SK-N-SH (cell line): ENCODE measurements at places on chromosomes 16 and 17.
A peak's percentile ranks its signal among the peaks of the same experiment; 100 is the strongest.

GRCh38 chr16:72210555-72210954, 38.6 kb upstream of the PMFBP1 start:
- no peak overlapping the region for H3K4me3 ChIP-seq
- H3K36me3 ChIP-seq = no peaks in the 10 kb centered on the region
- no peak for DNase-seq
- no peaks in the 10 kb centered on the region for H3K4me1 ChIP-seq
- H3K27ac ChIP-seq = peak overlapping the region; percentile 77

- H3K36me3 ChIP-seq = no peaks in the 10 kb centered on the region
- H3K27ac ChIP-seq = no peak overlapping the region
- DNase-seq = no peak
- no peak overlapping the region for H3K4me3 ChIP-seq
Measured at GRCh38 chr17:77370586-77370985, 229.8 kb downstream of the SEC14L1 start.

- peaks cover 8% of the 10 kb centered on the region for H3K36me3 ChIP-seq
- H3K27me3 ChIP-seq = no peaks in the 10 kb centered on the region
- peaks cover 22% of the 10 kb centered on the region; the same call in 1 of the 2 replicates for H3K4me1 ChIP-seq
- peak overlapping the region; percentile 54; the same call in 1 of the 2 replicates for H3K27ac ChIP-seq
Measured at GRCh38 chr16:29825145-29826044, 5.1 kb downstream of the MVP start.

- peaks cover 3% of the 10 kb centered on the region; the same call in 1 of the 2 replicates for H3K36me3 ChIP-seq
- no peaks in the 10 kb centered on the region for H3K27me3 ChIP-seq
- no peak for DNase-seq
- H3K4me1 ChIP-seq = peaks cover 17% of the 10 kb centered on the region
- H3K27ac ChIP-seq = peak overlapping the region; percentile 71
- H3K4me3 ChIP-seq = no peak overlapping the region
Measured at GRCh38 chr16:66927918-66928649, 2.7 kb upstream of the RRAD start.

DNA sequence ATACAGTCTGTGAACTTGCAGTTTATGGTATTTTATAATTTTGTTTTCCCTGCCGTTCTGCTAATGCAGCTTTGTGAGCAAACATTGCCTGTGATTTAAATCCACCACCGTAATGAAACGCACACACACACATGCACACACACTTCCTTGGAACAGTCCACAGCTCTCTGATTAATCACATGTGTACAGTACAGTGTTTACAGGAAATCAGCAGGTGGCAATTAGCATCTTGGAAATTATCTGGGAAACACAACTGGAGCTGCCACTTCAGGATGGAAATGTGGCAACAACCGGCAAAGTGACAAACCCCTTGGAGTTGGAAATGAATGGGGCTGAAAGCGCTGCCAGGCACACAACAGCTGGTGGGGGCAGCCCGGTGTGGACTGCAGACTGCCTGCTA, 12.9 kb upstream of the ZKSCAN2 start:
- H3K27me3 ChIP-seq = no peaks in the 10 kb centered on the region
- DNase-seq = no peak
- no peaks in the 10 kb centered on the region for H3K36me3 ChIP-seq

- H3K4me3 ChIP-seq = no peak overlapping the region
- peaks cover 10% of the 10 kb centered on the region; the same call in 1 of the 2 replicates for H3K27me3 ChIP-seq
- no peaks in the 10 kb centered on the region for H3K36me3 ChIP-seq
- no peak for DNase-seq
- no peaks in the 10 kb centered on the region for H3K4me1 ChIP-seq
- no peak overlapping the region for H3K27ac ChIP-seq
Measured at GRCh38 chr16:27813591-27813990, 249.9 kb downstream of the GSG1L start.

- no peak overlapping the region for H3K4me3 ChIP-seq
- peak; percentile 69 for DNase-seq
- H3K27me3 ChIP-seq = no peaks in the 10 kb centered on the region
- H3K36me3 ChIP-seq = no peaks in the 10 kb centered on the region
- H3K4me1 ChIP-seq = no peaks in the 10 kb centered on the region
Measured at GRCh38 chr17:39069114-39069756, 82.2 kb downstream of the PLXDC1 start.

DNA sequence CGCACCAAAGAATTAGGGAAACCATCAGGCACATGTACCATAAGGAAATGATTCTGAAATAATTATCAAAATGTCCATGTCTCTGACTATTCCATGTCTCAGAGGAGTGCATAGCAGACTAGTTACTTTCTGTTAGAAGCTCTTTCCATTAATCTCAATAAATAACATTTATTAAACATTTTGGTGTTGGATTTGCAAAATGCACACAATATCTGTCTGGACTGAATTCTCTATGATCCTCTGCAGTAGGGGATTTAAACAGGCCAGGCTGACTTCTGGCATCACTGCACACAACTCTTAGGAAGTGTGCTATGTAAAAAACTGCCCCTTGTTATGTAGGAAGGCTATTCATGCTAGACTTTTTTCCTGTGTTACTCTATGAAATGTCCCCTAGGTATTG, 283.3 kb upstream of the CDH5 start:
- H3K4me3 ChIP-seq = no peak overlapping the region
- no peaks in the 10 kb centered on the region for H3K27me3 ChIP-seq
- H3K4me1 ChIP-seq = peaks cover 4% of the 10 kb centered on the region
- H3K27ac ChIP-seq = no peak overlapping the region
- no peak for DNase-seq

DNA sequence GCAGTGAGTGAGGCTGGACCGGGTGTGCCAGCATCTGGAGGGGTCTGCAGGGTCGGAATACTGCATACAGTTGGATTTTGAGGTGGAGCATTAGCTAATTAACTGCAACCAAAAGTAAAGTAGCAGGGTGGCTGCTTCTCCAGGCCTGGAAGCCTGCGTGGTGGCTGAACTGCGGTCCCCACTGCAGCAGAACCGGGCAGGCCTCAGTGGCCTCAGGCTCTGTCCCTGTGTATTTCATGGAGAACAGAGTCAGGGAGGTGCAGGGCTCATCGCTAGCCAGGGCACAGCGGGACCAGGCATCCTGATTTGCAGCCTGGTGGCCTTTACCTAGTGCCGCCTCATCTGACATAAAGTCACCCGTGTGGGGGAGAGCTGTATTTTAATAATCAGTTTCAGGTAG, 131.9 kb downstream of the RPTOR start:
- no peak overlapping the region for H3K4me3 ChIP-seq
- H3K4me1 ChIP-seq = no peaks in the 10 kb centered on the region
- no peak for DNase-seq

DNA sequence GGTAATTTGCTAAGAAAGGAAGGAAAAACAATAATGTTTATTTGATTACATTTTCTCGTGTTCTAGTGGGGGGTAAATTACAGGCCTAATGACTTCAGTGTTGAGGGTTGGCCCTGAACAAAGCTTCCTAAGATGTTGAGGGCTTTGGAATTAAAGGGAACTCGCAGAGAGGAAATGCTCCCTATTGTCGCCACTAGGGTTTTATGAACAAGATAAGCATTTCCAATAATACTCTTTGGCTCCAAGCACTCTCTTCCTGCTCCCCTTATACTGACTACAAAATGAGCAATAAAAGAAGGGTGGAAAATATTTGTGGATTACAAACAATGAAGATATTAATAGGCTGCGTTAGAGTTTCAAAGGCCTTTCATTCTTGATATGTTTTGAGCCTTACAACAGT, 363.6 kb downstream of the HS3ST3B1 start:
- no peaks in the 10 kb centered on the region for H3K36me3 ChIP-seq
- no peak overlapping the region for H3K27ac ChIP-seq
- peaks cover 12% of the 10 kb centered on the region; the same call in 1 of the 2 replicates for H3K27me3 ChIP-seq
- H3K4me1 ChIP-seq = no peaks in the 10 kb centered on the region

DNA sequence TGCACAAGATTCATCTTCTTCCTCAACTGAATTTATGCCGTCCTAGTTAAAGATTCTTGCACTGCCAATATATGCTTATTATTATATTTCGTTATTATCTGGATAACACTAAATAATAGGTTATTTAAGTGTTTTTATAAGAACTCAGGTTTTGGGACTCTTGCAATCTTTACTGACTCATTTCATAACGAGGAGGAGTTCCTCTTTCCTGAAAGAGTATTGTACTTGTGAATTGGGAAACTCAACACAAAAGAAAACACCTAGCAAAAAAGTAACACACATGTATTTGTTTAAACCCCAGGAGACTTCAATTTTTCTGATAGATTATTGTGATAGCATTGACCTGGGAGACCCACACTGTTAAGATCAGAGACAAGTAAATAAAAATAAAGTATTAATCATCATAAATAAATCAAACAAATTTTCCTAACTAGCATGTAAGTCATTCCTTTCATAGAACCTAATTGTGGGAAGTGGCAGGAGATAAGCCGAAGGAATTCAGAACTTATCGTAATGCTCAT, 505.8 kb downstream of the KCNJ2 start:
- no peaks in the 10 kb centered on the region for H3K27me3 ChIP-seq
- no peak overlapping the region for H3K27ac ChIP-seq
- peaks cover 15% of the 10 kb centered on the region for H3K4me1 ChIP-seq
- DNase-seq = no peak

DNA sequence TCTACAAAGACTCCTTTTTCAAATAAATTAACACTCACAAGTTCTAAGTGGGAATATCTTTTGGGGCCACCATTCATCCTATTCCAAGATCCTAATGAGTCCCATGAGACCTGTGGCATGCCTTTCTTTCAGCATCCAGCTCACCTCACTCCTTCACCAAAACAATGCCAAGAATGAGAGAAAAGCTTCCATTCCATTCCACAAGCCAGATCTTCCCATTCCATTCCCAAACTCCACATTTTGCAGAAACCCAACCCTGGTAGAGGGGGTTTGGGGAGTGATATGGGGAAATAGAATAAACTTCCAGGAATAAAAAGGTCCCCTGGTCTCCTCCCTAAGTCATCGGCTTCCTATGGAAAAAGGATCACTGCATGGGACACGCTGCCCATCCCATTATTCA, 392.2 kb downstream of the NPIPA8 start:
- no peak for DNase-seq
- H3K36me3 ChIP-seq = no peaks in the 10 kb centered on the region
- no peak overlapping the region for H3K4me3 ChIP-seq
- no peak overlapping the region for H3K27ac ChIP-seq
- H3K27me3 ChIP-seq = no peaks in the 10 kb centered on the region

GRCh38 chr16:49484451-49484849, 110.8 kb downstream of the C16orf78 start:
- H3K27ac ChIP-seq = no peak overlapping the region
- H3K36me3 ChIP-seq = no peaks in the 10 kb centered on the region
- no peaks in the 10 kb centered on the region for H3K27me3 ChIP-seq
- DNase-seq = peak; percentile 95
- H3K4me3 ChIP-seq = no peak overlapping the region

DNA sequence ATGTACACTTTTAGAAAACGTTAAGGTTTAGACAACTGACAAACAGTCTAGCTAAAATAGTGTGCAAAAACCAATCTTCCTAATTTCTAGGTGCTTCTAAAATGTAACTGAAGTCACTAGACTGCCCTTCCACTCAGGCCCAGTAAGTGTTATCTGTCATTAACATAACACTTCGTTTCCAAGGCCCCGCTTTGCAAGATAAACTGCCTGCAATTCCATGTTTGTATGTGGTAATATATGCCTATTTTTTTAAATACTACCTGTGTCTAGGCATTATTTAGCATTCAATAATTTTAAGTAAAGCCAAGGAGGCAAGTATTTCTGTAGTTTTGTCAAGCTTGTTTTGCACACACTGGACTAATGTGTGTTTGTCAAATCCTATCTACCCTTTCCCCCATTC, 3.2 kb downstream of the USP32 start:
- H3K36me3 ChIP-seq = no peaks in the 10 kb centered on the region
- no peak overlapping the region for H3K4me3 ChIP-seq
- no peak for DNase-seq
- no peaks in the 10 kb centered on the region for H3K27me3 ChIP-seq

DNA sequence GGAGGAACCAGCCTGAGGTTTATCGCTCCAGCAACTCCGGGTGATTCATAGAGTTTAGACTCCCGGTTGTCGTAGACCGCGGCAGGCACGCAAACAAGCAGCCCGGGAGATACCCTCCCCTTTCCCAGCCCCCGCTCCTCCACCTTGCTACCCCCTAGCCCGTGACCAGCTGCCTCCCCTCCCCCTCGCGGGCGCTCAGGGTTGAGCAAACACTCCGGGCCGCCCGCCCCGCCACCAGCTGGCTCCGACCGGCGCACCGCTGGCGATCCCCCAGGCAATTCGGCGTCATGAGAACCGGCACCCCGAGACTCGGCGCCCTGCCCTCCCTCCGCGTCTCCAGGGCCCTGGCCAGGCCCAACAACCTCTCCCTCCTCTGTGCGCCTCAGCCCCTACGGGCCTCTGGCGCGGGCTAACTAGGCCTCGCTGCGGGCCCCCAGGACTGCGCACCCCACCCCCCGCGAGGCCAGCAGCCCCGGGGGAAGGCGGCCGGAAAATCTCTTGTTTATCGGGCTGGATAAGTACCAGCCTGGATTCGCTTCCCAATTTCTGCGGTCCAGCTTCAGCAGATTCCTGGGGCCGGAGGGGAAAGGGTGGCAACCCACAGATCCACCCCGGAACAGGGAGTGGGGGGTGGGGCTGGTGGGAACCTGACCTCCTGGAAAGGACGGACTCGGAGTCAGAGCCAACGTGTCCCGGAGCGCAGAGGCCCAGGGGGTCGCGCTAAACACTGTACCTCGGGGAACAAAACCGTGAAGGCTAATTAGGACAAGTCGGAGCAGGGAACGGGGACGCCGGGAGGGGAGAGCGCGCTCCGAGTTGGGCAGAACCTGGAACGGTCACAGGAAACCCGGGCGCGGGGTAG, 951 bp upstream of the GPRC5C start:
- no peaks in the 10 kb centered on the region for H3K27me3 ChIP-seq
- peak overlapping the region; percentile 39; the same call in 1 of the 2 replicates for H3K4me3 ChIP-seq
- DNase-seq = peak; percentile 72
- H3K27ac ChIP-seq = no peak overlapping the region

DNA sequence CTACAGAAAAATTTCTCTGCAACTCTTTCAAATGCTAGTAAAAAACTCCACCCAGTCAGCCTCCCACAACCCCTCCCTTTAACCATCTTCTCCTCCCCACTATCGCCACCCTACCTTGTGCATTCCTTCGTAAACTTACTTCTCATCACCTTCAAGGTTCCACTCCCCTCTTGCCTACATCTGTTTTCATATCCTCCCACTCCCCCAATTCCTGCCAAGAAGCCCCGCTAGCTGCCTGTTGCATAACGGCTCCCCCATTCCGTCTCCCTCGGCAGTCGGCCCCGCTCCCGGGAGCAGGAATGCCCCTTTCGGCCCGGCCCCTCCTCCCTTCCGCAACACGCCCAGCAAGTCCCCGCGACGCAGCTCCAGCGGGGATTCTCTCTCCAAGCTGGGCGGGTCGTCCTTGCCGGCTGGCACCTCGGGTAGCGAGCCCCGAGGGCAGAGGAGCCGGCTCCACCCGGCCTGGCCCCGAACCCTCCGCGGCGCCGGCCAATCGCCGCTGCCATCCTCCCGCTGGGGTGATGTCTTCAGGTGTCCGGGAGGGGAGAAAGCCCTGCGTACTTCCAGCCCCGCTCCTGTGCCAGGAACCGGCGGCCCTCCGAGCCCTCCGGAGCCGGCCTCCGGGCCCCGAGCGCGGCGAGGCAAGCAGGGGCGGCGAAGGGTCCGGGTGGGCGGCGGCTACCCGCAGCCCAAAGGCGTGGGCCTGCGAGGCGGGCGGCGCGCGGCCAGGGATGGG, 1.5 kb downstream of the PHLPP2 start:
- peaks cover 6% of the 10 kb centered on the region; the same call in 1 of the 2 replicates for H3K4me1 ChIP-seq
- H3K27ac ChIP-seq = peak overlapping the region; percentile 73
- no peaks in the 10 kb centered on the region; the same call in 1 of the 2 replicates for H3K36me3 ChIP-seq
- no peaks in the 10 kb centered on the region for H3K27me3 ChIP-seq
